ENCODE measurements at places on chromosomes 11 and 22. TPM values are rescaled to one million over a fixed set of nuclear protein-coding genes. Genes with fewer than 3 reads are reported as not detected.

DNA sequence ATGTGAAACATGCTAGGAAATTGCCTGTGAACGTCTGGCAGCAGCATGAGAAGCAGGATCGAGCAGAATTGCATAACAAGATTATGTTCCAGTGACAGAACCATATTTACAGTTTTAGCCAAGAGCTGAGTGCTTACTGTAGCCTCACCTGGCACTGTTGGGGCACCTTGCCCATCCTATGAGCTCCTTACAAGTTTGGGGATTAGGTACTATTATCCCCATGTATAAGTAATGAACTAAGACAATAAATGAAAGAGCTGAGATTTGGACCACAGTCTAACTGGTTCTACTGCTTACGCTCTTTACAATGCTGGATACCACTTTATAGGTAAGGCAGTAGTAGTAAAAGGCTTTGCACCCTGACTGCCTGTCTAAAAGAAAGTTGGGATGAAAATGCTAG is 17.1 kb upstream of the PATE1 start:
- DNase-seq = no peak

GRCh38 chr11:104620991-104621390 is 277.3 kb downstream of the CASP12 start:
- DNase-seq = no peak

DNA sequence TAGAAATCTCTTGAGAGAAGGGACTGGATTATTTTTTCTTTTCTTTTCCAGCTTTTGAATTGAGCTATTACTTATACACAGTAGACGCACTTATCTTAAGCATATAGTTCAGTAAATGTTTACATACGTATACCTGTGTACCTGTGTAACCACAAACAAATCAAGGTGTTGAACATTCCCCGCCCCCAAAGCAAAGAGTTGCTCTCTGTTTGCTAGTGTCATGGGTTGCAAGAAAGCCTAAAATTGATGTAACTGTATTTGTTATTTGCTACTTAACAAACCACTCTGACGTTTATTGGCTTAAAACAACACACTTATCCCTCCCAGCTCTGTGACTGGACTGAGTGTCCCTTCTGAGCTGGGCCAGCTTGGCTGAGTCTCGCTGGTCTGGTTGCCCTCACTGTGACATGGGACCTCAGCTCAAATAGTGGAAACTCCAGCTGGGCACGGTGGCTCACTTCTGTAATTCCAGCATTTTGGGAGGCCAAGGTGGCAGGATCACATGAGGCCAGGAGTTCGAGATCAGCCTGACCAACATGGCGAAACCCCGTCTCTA is 25.4 kb upstream of the CABP2 start:
- DNase-seq = no peak

GRCh38 chr11:33248416-33248971 is 8.7 kb upstream of the HIPK3 start:
- DNase-seq = no peak

- no peak for DNase-seq
These were observed 64.0 kb downstream of the SOX6 start for GRCh38 chr11:16292167-16292859.

GRCh38 chr11:125481531-125481930 is 14.5 kb downstream of the FEZ1 start:
- no peak for DNase-seq

- no peak for DNase-seq
These were observed 38.7 kb upstream of the FAR1 start for GRCh38 chr11:13629779-13630178.

- no peak for DNase-seq
These were observed 57.0 kb downstream of the GDPD4 start for GRCh38 chr11:77244277-77245027.

- no peak for DNase-seq
These were observed 188.6 kb upstream of the MTMR2 start for GRCh38 chr11:96112192-96113128.

- no peak for DNase-seq
These were observed 39.1 kb downstream of the MMP27 start for GRCh38 chr11:102666331-102666957.

DNA sequence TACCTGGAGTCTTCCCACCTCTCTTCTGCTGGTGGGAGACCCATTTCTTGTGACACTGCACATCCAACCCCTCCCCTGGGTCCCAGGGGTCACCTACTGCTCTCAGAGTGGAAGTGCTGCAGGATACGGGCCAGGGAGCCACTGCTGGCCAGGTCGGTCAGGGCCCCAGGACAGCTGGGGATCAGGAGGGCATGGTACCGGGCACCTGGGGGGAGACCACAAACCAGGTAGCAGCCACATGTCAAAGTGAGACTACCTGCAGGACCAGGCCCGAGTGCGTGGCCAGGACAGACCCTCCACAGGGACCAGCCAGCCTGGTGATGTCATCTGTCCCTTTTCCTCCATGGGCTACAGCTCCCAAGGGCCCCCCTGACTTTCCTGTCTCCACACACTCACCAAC is 3.9 kb downstream of the GATD1 start:
- DNase-seq = no peak

KBTBD3 gene
- total RNA-seq = 12.7 TPM

DNA sequence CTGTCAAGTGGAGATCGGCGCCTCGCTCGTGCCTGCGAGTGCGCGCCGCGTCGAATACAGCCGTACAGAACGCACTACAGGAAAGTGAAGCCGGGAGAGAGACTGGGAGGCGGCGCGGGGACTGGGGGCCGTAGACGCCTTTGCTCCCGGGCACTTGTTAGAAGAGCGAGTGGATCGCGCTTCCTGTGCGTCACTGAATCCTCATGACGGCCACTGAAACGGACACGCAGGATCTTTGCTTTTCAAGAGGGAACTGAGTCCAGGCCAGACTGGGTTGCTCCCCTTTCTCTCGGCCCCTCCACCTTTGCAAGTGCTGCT is 314 bp downstream of the RIC8A start:
- no peak for DNase-seq

DNA sequence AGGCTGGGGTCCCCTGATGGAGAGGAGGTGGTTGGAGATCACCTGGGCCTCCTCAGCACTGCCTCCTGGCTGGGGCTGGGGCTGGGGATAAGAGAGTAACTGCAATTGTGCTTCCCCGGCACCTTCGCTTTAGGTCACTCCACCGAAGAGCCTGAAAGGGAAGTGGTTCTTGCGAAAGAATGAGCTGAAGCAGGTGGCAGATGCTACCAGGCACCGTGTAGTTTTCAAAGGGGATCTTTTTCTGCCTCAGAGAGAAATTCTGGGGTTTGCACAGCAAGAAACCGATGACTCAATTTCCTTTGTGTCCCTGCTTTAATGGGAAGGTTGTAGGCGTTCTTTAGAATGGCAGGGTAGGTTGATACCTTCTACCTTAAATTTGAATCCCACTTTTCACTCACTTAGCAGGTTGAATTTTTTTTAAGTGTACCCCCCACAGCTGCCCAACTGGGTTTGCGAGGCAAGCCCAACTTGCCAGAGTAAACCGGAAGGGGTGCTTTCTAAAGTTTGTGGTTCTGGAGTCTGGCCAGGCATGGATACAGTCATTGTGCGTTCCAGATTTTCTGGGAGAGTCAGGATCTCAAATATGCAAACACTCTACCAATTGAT is 5.3 kb downstream of the CD44 start:
- peak; percentile 46 for DNase-seq

GRCh38 chr11:110431674-110432073 is 1.9 kb downstream of the FDX1 start:
- no peak for DNase-seq

GRCh38 chr11:17778956-17779860 is 44.6 kb downstream of the KCNC1 start:
- DNase-seq = no peak

DDI1 gene
- total RNA-seq = not detected

DNA sequence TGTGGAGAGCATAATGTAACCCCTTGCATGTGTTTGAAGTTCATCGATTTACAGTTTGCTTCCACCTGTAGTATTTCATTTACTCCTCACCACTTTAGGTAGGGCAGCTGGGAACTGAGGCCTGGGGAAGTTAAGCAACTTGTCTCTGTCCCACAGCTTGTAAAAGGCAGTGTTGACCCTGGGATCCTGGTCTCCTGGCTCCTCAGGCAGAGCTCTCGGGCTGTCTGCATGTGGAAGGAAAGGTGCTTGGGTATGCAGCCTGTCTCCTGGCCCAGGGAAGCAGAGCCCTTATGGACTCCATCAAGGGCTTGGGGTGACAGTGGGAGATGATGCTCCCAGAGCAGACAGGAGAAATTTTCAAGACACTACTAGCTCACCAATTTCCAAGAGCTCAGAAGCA is 49.9 kb downstream of the TRIM29 start:
- no peak for DNase-seq

GRCh38 chr11:64687643-64688533 is 35.1 kb downstream of the NRXN2 start:
- DNase-seq = no peak

DNA sequence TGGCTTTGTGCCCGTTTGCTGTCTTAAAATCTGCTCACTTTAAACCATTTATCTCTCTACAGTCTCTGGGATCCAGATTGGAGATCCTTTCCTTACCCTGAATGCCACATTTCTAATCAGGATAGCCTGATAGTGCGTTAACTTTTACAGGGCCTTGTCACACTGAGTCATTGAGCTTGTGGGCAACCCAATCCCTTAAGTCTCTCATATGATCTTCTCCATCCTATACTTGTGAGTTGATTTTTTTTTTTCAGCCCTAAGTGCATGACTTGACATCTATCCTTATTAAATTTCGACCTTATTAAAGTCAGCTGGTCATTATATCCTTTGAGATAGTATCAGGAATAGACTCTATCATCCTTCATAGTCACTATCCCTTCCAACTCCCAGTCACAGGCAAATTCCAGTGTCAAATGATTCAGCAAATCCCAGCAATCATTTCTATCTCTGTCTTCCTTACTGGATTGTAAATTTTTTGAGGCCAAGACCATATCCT is 57.7 kb downstream of the TEAD1 start:
- DNase-seq = no peak

- no peak for DNase-seq
These were observed 87.9 kb downstream of the NCAM1 start for GRCh38 chr11:113048820-113049768.

GRCh38 chr22:35973388-35973787 is 55.2 kb downstream of the RBFOX2 start:
- DNase-seq = no peak

Data from natural killer cell (primary cell).